K562 (cell line): ENCODE measurements at places on chromosomes 16 and 17. TPM values are rescaled to one million over a fixed set of nuclear protein-coding genes. Genes with fewer than 3 reads are reported as not detected.

Gene FSCN2
- 0.08 TPM in 1 of 2 replicates, not detected in the other for polyA plus RNA-seq

Gene NT5C
- polyA plus RNA-seq, result 167 and 175 TPM in 2 replicates

Gene RASL10B
- polyA plus RNA-seq, result 0.03 and 0.27 TPM in 2 replicates

Gene IGF2BP1
- polyA plus RNA-seq, result 41.5 and 47.2 TPM in 2 replicates

Gene TNFAIP1
- 8.1 and 15.4 TPM in 2 replicates for polyA plus RNA-seq

Gene KCNJ12
- not detected in 2 replicates for polyA plus RNA-seq

Gene CX3CL1
- polyA plus RNA-seq, result not detected in 2 replicates

Gene RCVRN
- not detected in 2 replicates for polyA plus RNA-seq

Gene CDH5
- not detected in 2 replicates for polyA plus RNA-seq

Gene KRT27
- not detected in 2 replicates for polyA plus RNA-seq

Gene GFAP
- 0.35 and 0.90 TPM in 2 replicates for polyA plus RNA-seq

Gene FOXO3B
- 2.4 TPM in 2 replicates for polyA plus RNA-seq

Gene TPPP3
- 0.50 and 0.92 TPM in 2 replicates for polyA plus RNA-seq

Gene SLC5A10
- polyA plus RNA-seq, result 0.03 and 0.05 TPM in 2 replicates

Gene CAVIN1
- 72.9 and 92.8 TPM in 2 replicates for polyA plus RNA-seq

Gene PDILT
- polyA plus RNA-seq, result not detected in 2 replicates

Gene PSMC3IP
- 64.0 and 65.6 TPM in 2 replicates for polyA plus RNA-seq

Gene TOM1L2
- polyA plus RNA-seq, result 2.3 and 4.4 TPM in 2 replicates
